ENCODE measurements at places on chromosomes 3 and 15.

GRCh38 chr3:195458316-195458717, 15.5 kb upstream of the ACAP2 start:
- DNase-seq = no peak

DNA sequence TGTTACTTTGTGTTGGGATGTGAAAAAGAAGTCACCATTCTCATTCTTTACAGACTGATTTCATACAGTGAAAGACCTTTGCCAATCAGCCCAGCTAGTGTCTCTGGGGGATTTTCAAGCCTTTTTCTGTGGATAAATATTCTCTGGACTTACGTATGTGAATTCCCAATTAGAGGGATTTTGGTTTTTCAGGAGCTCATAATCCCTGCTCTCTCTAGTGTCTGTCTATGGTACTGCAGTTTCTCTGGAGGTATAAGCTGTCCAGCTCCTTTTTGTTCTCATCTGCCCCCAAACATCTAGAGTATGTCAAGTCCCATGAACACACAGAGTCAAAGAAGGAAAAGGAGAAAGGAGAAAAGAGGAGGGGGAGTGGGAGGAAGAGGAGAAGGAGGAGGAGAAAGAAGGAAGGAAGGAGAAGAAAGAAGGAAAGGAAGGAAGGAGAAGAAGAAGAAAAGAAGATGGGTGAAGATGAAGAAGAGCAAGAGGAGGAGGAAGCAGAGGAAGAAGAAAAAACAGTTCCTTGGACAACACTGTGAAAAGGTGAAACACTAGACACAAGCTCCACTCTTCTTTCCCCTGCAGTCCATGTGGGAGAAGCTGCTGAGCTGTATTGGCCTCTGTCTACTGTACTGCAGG, 218.6 kb downstream of the GREM1 start:
- DNase-seq = peak; percentile 62

DNA sequence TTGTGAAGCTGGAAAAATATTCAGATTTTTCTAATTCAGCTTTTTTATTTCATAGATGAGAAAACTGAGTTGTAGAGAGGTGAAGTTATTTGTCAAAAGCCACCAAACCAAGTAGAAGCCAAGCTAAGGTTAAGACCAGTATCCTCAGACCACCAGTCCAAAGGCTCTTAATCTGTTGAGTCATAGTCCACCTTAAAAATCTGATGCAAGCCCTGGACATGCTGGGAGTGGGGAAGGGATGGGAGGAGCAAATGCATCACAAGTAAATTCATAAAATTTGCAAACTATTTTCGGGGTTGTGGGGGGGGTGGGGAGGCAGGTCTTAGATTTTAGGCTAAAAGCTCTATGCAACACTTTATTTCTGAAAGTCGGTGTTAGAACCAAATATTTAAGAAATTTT, 307.7 kb upstream of the SEMA6D start:
- DNase-seq = peak; percentile 73

DNA sequence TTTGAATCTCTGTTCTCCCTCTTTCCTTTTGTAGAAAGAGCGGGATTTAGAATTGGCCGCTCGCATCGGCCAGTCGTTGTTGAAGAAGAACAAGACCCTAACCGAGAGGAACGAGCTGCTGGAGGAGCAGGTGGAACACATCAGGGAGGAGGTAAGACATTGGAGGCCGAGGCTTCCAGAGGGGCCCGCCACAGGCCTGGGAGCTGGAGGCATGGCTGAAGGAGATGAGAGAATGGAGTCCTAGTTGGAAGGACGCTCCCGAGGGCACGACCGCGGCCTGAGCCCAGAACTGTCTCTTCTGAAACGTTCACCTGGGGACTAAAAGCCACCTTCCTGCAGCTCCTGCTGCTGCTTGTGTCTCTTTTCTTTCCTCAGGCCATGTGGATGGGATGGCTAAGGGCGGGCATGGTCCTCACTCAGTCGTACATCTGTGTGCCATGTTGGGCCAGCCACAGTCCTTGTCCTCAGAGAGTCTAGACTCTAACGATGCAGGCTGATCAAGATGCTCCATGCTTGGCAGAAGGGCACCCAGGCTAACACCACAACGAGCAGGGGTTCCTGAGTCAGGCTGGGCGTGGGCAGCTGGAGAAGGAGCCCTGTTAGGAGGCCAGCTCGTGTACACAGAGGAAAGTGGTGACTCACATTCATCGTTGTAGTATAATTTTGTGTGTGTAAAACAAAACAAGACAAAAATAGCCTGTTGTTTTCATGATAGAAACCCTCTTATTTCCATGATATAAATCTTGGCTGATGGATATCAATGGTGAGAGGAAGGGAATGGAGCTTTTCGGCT, 81.1 kb downstream of the CCK start:
- DNase-seq = peak; percentile 33

DNA sequence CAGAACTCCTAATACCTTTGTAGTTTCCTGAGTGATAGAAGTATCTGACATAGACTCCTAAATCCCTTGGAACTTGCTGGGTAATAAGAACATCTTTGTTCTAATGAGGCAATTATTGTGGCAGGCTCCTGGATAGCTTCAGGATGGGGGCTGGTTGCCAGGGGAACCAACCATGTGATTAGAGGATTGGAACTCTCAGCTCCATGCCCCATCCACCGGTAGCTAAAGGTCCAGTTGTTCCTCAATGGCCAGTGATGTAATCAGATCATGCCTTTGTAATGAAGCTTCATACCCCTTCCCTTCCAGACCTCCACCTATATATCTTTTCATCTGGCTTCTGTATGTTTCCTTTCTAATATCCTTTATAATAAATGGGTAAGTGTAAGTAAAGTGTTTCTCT, 221.2 kb upstream of the ALCAM start:
- no peak for DNase-seq

GRCh38 chr15:99716540-99717095, 16.6 kb downstream of the LYSMD4 start:
- no peak for DNase-seq

- DNase-seq = no peak
Observed at GRCh38 chr3:25661694-25662437, 2.8 kb downstream of the TOP2B start.

DNA sequence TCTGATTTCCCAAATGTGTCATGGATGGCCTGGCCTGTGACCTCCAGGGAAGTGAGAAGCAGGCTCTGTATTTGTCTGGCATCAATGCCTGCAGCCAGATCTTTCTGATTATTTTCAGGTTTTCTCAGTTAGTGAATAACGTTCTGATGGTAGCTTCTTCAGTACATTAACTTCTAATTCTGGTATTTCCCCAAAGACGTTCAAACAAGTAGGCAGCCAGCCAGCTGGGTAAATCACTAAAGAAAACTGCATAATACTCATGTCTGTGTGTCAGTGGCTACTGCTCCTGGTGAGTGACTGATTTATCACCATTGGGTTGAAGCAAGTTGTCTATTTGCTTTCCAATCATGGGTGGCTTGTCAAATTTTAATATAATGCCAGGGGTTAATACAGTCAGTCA, 162.6 kb upstream of the PFN2 start:
- DNase-seq = no peak

GRCh38 chr3:49018707-49019006, 277 bp upstream of the DALRD3 start:
- DNase-seq = no peak

- peak; percentile 18 for DNase-seq
Observed at GRCh38 chr3:182837855-182838454, 44.7 kb downstream of the ATP11B start.

DNA sequence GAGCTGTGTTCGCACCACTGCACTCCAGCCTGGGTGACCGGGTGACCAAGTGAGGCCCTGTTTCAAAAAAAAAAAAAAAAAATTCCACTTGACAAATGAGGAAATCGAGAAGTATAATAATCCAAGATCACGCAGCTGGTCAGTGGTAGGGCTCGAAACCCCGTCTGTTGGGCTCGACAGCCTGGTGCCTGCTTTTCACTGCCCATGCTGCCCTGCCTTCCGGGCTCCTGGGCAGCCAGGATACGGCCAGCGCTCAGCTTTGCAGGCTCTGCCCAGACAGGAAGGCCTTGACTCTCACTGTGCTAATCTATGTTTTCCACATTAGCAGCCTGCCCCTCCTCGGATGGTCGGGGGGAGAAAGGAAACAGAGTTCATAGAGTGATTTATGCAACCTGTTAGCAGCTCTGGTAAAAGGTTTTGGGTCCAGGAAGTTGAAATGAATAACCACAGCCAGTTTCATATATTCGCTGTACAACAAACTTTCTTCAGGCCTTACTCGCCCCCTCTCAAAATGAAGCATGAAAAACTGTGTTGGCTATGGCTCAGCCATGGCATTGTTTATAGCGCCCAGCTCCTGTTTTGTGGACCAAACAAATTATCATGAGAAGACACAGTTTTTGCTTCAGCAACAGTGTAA, 108.8 kb downstream of the XXYLT1 start:
- DNase-seq = no peak

GRCh38 chr3:144590854-144591253, 619.2 kb downstream of the DIPK2A start:
- DNase-seq = peak; percentile 72

Measured in fibroblast of the conjunctiva (primary cell).